ENCODE measurements at places on chromosomes 6 and 20.

DNA sequence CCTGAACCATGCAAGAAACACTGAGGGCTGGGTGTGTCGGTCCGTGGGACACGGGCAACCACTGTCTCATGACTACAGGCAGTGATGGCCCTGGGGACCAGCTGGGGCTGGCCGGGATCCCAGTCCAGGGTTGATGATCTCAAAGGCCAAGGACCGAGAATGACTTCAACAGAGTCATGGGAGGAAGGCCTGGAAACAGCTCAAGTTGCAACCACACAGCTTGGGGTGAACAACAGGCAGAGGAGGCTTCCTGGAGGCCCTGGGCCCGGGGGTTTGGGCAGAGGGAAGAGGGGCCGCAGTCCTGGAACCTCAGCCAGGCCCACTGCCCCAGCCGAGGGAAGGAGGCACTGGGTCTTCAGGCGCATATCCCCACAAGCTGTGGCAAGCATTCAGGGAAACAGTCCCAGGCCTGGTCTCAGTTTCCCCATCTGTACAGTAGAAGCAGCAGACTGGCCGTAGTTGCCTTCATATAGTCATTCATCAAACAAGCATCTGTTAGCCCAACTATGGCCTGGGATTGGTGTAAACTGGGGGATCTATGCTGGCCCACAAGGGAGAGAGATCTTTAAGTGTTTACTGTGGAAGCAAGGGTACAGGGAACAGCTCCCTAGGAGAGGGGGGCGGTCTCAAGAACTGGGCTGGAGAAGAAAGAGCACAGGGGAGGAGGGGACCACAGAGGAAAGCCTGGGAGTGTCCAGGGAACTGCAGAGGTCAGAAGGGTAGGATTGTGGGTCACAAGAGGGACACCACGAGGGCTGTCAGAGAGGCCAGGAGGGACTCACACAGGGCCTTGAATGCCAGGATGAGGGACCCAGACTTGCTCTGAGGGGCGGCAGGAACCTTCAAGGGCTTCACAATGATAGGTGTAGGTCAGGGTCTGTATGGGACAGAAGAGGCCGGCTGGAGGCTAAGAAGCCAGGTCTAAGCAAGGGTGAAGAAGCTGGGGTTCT lies 2.1 kb downstream of the MYL9 start:
- no peak for DNase-seq

GRCh38 chr20:9258901-9259300 lies 190.0 kb downstream of the PLCB4 start:
- DNase-seq = no peak

- peak; percentile 96 for DNase-seq
Observed at GRCh38 chr20:25178563-25179438, 16.7 kb upstream of the ENTPD6 start.

- no peak for DNase-seq
Observed at GRCh38 chr6:158038291-158039177, 56.9 kb downstream of the SYNJ2 start.

DNA sequence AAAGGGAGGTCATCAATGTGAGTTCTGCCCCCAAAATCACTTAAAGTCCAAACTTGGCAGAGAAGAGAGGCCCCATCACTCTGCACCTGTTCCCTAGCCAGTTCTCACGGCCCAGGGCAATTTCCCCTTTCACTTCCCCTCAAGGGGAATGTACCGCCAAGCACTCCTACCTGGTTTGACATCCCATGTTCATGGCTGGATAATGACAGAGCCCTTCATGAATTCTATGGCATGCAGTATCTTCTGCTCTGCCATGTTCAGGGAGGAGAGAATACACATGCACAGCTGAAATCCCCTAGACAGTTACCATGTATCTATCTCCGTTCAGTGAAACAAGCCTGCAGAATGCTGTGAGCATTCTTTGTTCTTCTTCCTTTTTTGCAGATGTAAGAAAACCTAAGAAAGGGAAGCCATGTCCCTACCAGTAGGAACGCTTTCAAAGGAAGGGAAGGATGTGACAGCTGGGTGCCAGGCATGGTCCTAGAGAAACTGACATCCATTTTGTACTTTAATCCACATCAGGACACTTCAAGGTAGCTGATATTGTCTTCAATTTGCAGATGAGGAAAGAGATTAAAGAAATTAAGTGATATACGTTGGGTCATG lies 79.8 kb upstream of the ARID1B start:
- no peak for DNase-seq

GRCh38 chr6:167699141-167699931 lies 127.4 kb upstream of the AFDN start:
- peak; percentile 26 for DNase-seq

All from RWPE1 (cell line).